Omental fat pad (tissue), 4 donors: ENCODE measurements at places on chromosomes 7 and 10.

DNA sequence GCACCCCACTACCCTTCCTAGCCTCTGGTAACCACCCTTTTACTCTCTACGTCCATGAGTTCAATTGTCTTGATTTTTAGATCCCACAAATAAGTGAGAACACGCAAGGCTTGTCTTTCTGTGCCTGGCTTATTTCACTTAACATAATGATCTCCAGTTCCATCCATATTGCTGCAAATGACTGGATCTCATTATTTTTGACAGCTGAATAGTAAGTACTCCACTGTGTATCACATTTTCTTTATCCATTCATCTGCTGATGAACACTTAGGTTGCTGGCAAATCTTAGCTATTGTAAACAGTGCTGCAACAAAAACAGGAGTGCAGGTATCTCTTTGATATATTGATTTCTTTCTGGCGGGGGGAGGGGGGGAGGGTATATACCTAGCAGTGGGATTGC, 106.2 kb downstream of the ZFAND4 start:
- DNase-seq, result no peak

DNA sequence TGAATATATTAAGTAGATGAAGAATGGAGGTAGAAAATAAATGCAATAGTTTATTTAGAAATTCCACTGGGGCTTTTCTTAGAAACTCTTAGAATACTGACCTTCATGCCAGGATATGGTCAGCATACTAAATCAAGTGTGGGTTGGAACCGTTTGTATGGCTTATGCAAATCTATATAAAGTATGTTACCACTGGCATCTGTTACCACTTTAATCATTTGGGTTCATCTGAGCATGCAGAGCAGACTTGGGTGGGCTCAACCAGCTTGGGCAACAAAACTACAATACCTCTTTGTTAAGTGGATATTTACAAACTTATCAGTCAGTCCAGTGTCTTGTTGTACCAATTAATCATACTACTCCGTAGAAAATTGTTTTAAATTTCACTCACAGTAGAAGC, 125.8 kb downstream of the CRPPA start:
- DNase-seq, result no peak

DNA sequence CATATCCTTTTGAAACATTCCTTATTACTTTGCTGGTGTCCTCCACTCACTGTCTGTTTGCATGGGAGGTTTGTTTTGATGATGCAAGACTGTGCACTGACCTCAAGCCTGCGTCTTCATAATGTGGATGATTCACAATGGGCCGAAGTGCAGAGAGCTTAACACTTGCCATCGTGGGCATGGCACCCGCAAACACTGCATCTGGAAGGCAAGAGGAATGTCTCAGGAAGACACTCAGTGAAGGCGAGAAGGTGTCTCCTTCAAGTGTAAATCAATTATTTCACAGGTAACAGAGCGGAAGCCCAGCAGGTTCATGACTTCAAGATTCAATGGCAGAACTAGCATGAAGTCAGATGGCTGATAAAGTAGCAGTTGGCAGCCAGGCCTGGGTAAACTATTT, 98.1 kb downstream of the DPY19L1 start:
- no peak for DNase-seq

DNA sequence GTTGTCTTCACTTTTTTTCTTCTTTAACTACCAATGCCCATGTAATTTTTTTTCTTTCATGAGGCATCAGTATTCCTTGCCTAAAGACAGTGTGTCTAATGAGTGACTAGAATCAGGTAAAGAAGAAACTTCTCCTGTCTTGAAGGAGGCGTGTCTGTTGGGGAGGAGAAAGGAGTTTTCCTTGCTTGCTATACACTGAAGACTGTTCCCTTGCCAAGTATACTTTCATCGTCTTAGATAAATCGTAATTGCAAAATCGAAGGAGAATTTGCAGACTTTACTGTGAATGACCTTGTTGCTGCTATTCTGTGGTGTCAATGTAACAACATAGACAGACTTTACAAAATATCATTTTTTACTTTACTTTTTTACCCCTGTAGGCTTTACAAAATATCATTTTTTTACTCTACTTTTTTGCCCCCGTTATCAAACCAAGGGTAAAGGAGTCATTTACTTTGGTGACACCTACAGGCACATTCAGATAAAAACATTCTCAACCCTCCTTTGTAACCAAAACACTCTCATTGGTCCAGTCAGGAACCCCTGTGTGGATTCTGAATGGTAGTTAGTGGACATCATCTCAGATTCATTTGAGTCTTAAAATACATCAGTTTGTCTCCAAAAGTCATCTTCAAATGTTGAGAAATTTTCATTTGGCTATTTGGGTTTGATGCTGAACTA, 232.4 kb downstream of the AHR start:
- DNase-seq, result no peak

DNA sequence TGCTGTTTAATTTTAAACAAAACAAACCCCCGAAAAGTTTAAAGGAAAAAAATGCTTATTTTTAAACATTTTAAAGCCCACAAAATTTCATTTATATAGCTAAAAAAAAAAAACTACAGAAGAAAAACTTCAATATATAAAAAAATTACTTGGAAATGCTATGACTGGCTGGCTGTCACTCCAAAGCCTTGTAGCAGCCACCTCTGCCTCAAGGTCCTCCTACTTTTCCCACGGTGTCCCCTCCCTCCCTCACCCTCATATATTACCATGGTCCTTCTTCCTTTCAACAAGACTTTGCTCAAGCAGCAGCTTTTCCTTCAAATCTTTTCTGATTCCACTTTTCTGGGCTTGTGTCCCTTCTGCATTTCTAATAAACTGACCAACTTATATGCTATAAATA, 122.0 kb downstream of the TPK1 start:
- no peak for DNase-seq
